ENCODE measurements at places on chromosomes 13 and 19. TPM values are rescaled to one million over a fixed set of nuclear protein-coding genes. Genes with fewer than 3 reads are reported as not detected.

DNA sequence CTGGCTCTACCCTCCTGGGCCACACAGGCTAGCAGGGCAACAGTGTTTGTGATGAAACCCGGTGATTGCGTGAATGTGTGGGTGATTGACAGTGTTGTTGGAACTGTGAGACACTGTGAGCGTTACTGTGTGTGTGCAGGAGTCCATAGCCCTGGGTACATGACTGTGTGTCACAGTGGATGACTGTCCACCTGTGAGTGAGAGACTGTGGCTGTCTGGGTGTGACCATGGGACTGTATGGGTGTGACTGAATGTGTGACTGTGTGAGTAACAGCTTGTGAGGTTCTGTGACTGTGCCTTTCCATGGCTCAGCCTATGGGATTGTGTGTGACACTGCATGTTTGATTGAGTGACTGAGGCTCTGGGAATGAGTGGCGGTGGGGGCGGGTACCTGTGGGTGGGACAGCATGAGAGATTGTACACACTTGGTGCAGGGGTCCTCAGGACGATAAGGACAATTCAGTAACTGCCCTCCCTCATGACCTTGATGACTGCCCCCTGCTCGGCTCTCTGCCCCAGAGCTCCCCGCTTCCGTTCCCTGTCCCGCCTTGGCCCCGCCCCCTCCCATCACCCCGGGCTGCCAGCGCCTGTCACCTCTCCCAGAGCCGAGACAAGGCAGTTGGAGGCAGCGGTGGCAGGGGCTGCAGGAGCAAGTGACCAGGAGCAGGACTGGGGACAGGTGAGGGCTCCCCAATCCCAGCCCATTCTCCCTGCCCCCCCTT lies at the start of gene GIPR:
TSS of gene GIPR (plus strand) at position 602 of the 722 bp plus-strand sequence. CDS start 1,300 bp downstream, outside the sequence.
- no peak for DNase-seq
- H3K27me3 ChIP-seq: peaks cover 2% of the 10 kb centered on the region
- no peaks in the 10 kb centered on the region for H3K36me3 ChIP-seq
- peak within 1 kb of the TSS; percentile 45 for H3K4me3 ChIP-seq
- no peaks in the 10 kb centered on the region for H3K4me1 ChIP-seq
- peak within 1 kb of the TSS; percentile 25 for H3K27ac ChIP-seq

PLA2G4C gene
- total RNA-seq: 5.1 TPM

CKM gene
- not detected for total RNA-seq

DNA sequence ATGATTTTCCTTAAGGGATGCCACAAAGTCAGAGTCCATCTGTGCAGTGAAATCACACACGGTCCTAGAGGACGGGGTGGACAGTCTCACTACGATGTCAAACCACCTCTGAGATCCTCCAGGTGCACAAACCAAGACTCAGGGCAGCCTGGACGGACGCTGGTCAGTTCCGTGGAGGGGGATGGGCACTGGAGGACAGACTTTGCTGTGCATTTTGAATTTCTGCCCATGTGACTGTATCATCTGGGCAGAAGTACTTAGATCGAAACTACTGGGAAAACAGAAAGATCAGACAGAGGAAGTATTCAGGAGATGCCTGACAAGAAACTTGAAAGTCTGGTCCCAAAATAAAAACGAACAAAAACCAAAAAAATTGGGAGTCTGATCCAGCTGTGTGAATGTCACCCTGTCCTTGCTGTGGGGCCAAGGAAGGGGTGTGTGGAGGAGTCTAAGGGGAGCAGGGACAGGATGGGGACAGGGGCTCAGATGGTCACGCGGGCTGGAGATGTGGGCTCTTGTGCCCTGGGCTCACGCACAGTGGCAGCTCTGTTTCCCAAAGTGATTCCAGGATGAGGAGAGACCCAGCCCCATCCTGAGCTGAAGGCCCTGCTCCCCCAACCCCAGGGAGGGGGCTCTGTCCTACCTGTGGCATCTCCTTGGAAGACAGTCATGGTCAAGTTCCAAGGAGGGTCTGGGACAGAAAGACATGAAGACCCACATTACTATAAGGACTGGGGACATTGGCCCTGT lies 1.5 kb downstream of the SIGLEC8 start:
- no peak overlapping the region for H3K27ac ChIP-seq
- H3K27me3 ChIP-seq: no peaks in the 10 kb centered on the region
- no peaks in the 10 kb centered on the region for H3K4me1 ChIP-seq
- no peak overlapping the region for H3K4me3 ChIP-seq
- H3K36me3 ChIP-seq: no peaks in the 10 kb centered on the region

GNG8 gene
- total RNA-seq: not detected

DNA sequence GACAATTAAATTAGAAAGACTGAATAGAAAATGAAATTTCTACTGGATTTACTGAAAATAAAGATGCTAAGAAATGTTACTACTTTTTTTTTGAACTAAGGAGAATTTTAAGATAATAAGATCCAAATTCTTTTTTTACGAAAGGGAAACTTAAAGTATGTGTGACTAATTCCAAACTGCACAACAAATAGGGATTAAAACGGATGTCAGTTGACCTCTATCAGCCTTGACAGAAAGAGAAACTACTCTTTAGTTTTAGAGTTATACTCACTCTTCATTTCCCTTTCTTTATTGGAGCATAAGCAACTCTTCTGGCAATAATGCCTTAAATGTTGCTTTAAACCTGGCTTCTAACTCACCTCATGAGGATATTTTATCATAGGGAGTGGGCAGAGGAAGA lies 273.8 kb downstream of the SLITRK6 start:
- no peak overlapping the region for H3K27ac ChIP-seq
- H3K36me3 ChIP-seq: no peaks in the 10 kb centered on the region
- H3K27me3 ChIP-seq: no peaks in the 10 kb centered on the region
- no peak overlapping the region for H3K4me3 ChIP-seq

DNA sequence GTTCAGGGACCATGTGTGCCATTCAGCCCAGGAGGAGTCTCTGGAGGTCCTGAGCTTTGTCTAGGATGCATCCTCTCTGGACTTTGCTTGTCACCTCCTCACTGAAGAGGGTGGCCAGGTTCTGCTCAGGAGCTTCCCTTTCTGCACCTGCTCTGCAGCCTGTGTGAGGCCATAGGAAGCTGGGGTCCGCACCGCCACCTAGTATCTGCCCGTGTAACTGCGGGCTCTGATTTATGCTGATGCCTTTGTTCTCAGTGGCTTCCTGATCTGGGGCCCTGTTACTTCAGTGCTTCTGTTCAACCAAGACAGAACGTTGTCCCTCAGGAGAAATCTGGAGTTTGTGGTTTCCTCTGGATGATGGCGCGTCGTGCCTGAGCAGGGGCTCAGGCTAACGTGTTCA lies 15.5 kb downstream of the ZNF610 start:
- H3K4me1 ChIP-seq: no peaks in the 10 kb centered on the region
- no peak for DNase-seq
- H3K36me3 ChIP-seq: peaks cover 12% of the 10 kb centered on the region
- H3K27ac ChIP-seq: no peak overlapping the region

ODAD3 gene
- 0.59 TPM for total RNA-seq

GPR12 gene
- total RNA-seq: 0.33 TPM

GRCh38 chr19:1767464-1767933 lies 14.2 kb downstream of the ONECUT3 start:
- no peak overlapping the region for H3K4me3 ChIP-seq
- no peak for DNase-seq
- H3K4me1 ChIP-seq: no peaks in the 10 kb centered on the region
- no peaks in the 10 kb centered on the region for H3K36me3 ChIP-seq

DNA sequence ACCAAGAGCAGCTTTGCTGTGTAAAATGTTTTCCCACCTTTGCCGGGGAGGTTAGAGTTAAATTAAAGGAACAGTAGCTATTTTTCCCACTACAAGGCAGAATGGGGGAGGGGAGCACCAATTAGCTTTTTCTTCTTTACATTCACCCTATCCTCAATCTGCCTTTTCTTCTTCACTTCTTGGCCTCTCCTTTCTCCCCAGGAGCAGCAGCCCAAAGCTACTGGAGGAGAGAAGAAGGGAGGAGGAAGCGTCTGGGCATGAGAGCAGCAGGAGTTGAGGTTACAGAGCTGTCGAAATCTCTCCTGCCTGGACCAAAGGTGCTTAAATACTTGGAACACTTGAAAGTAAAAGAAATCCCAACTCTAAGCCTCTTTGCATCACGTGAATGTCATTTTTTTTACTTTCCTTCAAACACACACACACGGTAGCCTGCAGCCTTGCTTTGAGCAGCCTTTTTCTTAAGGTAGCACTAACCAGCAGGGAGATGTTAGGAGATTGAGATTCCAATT lies 39.0 kb upstream of the WASF3 start:
- H3K27ac ChIP-seq: no peak overlapping the region
- no peaks in the 10 kb centered on the region for H3K36me3 ChIP-seq
- DNase-seq: no peak
- H3K27me3 ChIP-seq: no peaks in the 10 kb centered on the region
- no peak overlapping the region for H3K4me3 ChIP-seq
- no peaks in the 10 kb centered on the region for H3K4me1 ChIP-seq

DNA sequence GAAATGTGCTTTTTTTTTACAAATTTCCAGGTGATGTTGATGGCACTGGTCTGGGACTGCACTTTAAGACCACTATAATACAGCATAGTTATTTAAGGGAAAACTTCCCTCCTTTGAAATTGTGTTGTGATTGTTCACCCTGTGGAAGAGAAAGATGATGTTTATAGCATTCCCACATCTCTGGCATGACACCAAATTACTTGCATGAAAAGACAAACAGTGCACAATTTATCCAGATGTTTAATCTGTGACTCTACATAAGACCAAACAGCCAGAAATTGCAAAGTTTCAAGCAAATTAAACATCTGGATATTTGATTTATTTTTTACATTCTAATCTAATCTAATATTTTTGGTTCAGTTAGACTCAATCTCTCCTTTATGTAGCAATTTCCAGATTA lies 51.6 kb downstream of the UFM1 start:
- H3K27ac ChIP-seq: no peak overlapping the region
- DNase-seq: no peak
- H3K27me3 ChIP-seq: no peaks in the 10 kb centered on the region
- H3K4me3 ChIP-seq: no peak overlapping the region
- no peaks in the 10 kb centered on the region for H3K4me1 ChIP-seq

TNFSF9 gene
- 1.6 TPM for total RNA-seq

MBD3L2 gene
- total RNA-seq: not detected

ATP1A3 gene
- not detected for total RNA-seq

DNA sequence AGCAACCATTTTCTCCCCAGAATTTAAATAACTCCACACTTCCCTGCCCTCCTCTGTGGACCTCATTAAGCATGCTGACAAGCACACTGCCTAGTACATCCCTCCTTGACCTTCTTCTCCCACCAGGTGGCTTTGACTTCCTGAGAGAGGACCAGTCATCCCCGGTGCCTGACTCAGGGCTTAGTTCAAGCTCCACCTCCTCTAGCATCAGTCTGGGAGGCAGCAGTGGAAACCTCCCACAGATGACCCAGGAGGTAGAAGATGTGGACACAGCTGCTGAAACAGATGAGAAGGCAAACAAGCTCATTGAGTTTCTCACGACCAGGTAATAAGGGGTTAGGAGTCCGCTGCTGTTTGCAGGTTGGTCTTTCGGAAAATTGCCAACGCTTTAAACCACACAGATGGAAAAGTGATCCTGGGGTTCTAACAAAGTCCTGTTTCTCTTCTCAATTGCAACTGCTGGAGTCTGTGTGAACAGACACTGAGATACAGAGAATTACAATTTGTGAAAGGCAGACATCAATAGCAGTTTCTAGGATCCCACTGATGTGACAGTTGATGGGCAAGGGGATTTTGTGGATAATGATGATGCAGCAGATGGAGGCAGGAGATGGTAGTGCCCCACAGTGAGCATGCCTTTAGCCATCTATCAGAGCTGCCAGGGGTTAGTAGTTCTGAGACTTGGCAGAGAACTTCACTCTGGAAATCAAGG lies 86.7 kb downstream of the ZAR1L start:
- DNase-seq: no peak
- H3K36me3 ChIP-seq: no peaks in the 10 kb centered on the region

DNA sequence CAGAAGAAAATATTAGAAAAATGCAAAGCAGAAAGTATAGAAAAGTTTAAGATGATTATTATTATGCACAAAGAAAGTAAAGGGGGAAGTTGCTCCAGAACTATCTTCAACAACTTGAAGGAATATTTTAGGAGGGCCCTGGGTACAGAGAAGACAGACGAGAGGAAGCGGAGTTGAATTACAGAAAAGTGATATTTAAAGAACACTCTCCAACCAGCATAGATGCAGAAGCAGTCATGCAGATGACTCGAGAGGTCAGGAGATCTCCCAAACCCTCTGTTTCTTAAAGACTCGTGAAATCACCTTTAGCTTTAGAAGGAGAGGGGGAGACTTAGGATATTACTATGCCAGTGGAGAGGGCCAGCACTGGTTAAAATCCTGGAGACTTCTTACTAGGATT lies 8.5 kb upstream of the SHISA2 start:
- no peak overlapping the region for H3K27ac ChIP-seq
- H3K4me3 ChIP-seq: no peak overlapping the region
- no peaks in the 10 kb centered on the region for H3K36me3 ChIP-seq
- DNase-seq: no peak
- no peaks in the 10 kb centered on the region for H3K4me1 ChIP-seq

ZNF66 gene
- 15.4 TPM for total RNA-seq

GJB6 gene
- total RNA-seq: not detected

- no peaks in the 10 kb centered on the region for H3K27me3 ChIP-seq
- no peaks in the 10 kb centered on the region for H3K36me3 ChIP-seq
- no peak overlapping the region for H3K4me3 ChIP-seq
- H3K27ac ChIP-seq: no peak overlapping the region
- H3K4me1 ChIP-seq: no peaks in the 10 kb centered on the region
These were observed 27.7 kb downstream of the SBNO2 start for GRCh38 chr19:1146412-1146699.

DNA sequence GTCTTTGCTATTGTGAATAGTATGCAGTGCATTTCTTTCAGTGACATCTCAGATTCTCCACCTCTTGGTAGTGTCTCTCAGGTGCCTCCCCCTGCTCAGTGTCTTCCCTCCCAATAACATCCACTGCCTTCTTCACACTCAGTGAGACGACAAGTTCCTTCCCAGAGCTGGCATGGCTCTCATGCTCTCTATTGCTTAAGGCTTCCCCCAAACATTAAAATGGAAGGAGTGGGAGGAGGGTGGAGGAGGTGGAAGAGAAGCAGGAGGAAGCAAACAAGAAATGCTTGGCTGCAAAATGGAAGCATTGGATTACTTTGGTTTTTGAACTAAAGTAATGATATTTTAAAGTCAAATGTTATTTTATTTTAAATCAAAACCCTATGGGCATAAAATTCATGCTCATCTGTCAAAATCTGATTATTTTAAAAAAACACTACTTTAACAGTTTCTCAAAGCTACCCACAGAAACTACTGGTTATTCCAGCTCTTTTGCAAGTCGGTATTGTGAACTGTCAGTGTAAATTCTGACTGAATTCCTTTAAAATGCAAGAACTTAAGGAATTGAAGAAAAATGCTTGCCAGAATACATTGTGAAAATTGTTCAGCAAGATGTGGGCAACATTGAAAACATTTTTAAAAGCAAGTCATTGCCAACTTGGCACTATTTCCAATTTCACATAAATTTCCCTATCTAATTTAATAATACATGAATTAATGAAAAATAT lies 727.6 kb upstream of the ARGLU1 start:
- H3K4me3 ChIP-seq: no peak overlapping the region
- no peak for DNase-seq
- no peak overlapping the region for H3K27ac ChIP-seq
- H3K36me3 ChIP-seq: no peaks in the 10 kb centered on the region
- H3K27me3 ChIP-seq: no peaks in the 10 kb centered on the region

GRCh38 chr13:50283017-50283416 lies 267.8 kb downstream of the KCNRG start:
- H3K4me1 ChIP-seq: no peaks in the 10 kb centered on the region
- no peak overlapping the region for H3K27ac ChIP-seq
- H3K36me3 ChIP-seq: no peaks in the 10 kb centered on the region
- H3K27me3 ChIP-seq: no peaks in the 10 kb centered on the region

GRCh38 chr13:112885782-112886268 lies 83.2 kb upstream of the MCF2L start:
- H3K27me3 ChIP-seq: no peaks in the 10 kb centered on the region
- peak; percentile 83 for DNase-seq
- H3K36me3 ChIP-seq: no peaks in the 10 kb centered on the region

SLC25A42 gene
- 12.8 TPM for total RNA-seq
